ENCODE measurements at places on chromosomes 5 and 9. TPM values are rescaled to one million over a fixed set of nuclear protein-coding genes. Genes with fewer than 3 reads are reported as not detected.

Gene AJM1
- total RNA-seq: 1.4 TPM

Gene TIMD4
- total RNA-seq: not detected

Gene PCDHGB4
- total RNA-seq: 10.1 TPM

Gene GPR21
- 0.60 TPM for total RNA-seq

Gene SSBP2
- 5.7 TPM for total RNA-seq

Gene MRPS30
- 64.5 TPM for total RNA-seq

Gene PALM2AKAP2
- total RNA-seq: 0.22 TPM

Gene ERBIN
- total RNA-seq: 43.8 TPM

Gene TMEM215
- total RNA-seq: not detected

DNA sequence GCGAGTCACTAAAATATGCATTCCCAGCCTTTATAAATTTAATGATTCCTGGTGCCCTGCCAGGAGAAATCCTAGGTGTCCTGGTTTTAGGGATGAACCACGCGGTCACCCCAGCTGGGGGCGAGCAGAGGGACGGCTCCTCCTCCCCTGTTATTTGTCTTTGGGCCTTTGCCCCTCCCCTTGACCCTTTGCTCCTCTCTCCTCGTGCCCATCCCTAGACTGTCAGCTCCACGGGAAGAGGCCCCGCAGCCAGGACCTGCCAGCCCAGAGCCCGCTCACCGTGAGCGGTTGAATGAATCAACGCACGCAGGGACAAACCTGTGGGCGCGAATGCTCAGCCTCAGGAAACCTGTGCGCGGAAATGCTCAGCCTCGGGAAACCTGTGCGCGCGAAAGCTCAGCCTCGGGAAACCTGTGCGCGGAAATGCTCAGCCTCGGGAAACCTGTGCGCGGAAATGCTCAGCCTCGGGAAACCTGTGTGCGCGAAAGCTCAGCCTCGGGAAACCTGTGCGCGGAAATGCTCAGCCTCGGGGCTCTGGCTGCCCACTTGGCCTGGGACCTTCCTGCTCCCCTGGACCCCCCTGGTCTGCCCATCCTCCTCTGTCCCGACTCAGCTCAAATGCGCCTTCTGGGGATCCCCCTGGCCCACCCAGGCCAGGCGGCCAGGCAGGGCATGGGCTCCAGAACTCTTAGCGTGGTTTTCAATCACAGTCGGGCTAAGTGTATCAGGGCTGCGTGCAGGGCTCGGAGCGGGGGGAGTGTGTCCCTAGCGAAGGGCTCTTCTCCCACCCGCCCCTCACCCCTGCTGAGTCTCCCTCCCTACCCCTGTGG is 140.5 kb upstream of the COL5A1 start:
- no peak for DNase-seq

DNA sequence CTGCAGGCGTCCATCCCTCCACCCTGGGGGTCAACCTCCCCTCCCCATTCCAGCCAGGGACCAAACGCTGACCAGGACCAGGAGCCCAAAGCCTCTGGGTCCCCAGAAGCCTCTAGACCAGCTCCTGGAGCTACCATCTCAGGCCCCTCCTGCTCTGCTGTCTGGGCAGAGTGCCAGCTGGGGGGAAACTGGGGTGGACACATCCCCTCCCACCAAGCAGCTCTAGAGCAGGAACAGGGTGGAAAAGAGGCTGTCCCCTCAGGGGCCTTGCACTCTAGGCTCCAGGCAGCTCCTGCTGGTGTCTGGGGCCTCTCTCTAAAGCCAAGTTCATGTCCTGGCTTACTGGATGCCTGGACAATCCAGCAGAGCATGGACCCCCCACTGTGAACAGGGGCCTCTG is 4.4 kb downstream of the SSNA1 start:
- DNase-seq: no peak

DNA sequence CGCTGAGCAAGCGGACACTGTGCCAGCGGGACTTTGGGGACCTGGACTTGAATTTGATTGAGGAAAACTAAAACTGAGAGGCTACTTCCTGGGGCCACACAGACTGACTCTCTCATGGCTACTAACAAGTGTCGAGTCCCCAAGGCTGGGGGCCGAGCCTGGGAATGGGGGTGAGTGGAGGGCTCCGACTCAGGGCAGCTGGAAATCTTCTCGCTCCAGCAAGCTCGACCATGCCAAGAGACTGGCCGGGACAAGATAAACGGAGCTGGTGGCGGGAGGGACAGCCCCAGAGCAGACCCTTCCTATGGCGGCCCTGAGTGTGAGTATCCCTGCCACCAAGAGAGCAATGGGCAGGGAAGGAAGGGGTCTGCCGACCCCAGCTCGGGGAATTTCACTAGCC is 5.6 kb upstream of the KDM3B start:
- DNase-seq: no peak

- DNase-seq: no peak
Measured at GRCh38 chr5:76513476-76513875, 109.7 kb downstream of the F2RL2 start.

GRCh38 chr9:85042981-85043647 is 373.6 kb downstream of the NTRK2 start:
- DNase-seq: no peak

- no peak for DNase-seq
Measured at GRCh38 chr9:17962747-17963146, 383.9 kb downstream of the SH3GL2 start.

DNA sequence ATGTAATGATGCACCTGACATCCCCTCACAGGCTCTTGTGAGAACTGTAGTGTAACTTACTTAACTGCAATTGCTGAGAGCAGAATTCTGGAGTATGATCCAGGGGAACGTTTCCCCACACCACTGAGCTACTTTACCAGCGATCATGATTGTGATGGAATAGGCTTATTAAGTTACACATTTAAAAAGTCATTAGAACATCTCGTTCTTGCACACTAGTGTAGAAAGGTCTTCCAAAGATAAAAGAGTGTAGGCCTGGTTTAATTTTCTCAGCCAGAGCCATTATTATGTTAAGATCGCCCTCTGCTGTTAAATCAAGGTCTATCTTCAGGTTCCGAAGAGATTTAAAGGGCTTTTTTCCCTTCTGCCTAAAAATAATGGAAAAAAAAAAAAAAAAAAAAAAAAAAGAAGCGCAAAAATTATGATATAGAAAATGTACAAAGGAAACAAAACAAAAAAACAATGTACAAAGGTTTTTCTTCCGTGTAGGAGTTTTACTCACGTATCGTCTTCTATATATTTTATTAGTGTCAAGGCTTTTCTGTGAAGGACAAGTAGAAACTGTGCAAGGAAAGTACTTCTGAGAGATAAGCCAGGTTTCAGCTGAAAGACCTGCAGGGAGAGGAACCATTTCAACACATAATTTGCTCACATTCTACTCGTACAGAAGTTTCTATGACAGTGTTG is 18.6 kb upstream of the MOB3B start:
- peak; percentile 38 for DNase-seq

- DNase-seq: no peak
Measured at GRCh38 chr9:69633716-69634115, 38.5 kb downstream of the APBA1 start.

DNA sequence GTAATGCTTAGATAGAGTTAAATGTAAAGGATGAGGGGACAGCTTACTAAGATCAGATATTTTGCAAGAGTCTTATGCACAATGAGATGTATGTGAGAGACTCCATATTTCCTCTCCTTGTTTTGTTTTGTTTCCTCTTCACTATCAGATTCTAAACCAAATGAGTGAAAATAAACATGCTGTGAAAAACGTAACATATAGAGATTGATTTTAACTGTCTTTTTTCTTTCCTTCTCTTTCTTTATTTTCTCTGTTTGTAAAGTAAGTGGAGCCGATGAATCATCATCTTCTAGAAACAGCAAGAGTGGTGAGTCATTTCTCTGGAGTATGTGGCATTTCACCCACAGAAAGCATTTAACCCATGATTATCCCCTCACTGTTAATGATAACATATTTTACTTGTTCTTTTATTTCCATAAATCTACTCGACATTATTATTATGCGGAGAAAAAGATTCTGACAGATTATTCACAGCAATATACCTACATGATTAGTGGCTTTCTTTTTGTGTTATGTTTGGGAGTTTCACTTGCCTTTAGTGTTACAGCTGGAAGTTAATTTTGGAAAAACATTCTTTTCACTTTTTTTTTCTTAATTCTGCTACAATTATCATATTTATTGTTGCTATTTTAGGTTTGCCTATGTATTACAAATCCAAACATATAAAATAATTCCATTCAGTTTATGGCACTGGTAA is 2.1 kb upstream of the ANXA1 start:
- DNase-seq: peak; percentile 86

- no peak for DNase-seq
Measured at GRCh38 chr9:116196806-116197205, 43.2 kb downstream of the PAPPA start.

DNA sequence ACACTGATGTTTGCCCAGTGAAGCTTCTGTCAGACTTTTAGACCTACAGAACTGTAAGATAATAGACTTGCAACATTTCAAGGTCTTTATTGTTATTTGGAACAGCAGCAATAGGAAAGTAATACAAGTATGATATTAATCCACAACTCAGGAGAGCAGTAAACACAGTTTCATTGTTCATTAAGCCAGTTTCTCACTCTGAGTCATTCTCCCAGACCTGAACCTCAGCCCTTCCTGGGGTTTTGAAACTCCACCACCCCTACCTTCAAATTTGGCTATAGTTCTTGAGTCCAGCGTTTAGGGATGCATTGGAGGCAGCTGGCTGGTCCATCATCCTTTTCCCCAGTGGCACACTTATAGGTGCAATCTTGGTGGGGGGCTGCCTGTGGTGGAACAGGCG is 203.2 kb downstream of the RAB3C start:
- no peak for DNase-seq

GRCh38 chr9:33416996-33417395 is 14.6 kb upstream of the AQP7 start:
- DNase-seq: no peak

DNA sequence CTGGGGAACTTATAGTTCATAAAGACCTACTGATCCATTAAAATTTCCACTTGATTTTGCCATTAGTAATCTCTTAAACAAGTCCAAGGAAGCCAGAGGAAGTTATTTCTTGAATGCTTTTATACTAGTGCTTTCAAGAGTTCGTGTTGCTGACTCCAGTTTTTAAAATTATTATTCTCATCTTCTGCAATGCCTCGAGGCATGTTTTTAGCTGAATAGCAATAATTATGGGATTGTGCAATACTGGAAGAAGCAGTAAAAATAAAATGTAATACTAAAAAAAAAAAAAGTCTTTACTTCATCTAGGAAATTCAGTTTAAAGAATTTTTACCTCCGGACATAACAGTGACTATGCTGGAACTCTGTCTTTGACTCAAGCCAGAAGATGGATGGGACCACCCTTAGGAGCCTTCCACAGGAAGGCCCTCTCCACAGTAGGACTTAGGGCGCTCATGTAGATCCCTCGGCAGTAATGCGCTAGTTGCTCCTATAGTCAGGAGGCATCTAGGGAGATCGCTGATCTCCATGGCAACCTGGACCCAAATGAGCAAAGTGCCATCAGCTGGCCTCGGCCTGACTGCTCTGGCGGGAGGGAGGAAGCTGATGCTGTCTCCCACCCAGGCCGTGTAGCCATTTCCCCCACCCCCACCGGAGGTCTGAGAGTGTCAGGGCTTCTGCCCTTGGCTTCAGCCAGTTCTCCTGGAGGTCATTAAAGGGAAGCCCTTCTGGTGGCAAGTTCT is 56.7 kb downstream of the DAPK1 start:
- no peak for DNase-seq

DNA sequence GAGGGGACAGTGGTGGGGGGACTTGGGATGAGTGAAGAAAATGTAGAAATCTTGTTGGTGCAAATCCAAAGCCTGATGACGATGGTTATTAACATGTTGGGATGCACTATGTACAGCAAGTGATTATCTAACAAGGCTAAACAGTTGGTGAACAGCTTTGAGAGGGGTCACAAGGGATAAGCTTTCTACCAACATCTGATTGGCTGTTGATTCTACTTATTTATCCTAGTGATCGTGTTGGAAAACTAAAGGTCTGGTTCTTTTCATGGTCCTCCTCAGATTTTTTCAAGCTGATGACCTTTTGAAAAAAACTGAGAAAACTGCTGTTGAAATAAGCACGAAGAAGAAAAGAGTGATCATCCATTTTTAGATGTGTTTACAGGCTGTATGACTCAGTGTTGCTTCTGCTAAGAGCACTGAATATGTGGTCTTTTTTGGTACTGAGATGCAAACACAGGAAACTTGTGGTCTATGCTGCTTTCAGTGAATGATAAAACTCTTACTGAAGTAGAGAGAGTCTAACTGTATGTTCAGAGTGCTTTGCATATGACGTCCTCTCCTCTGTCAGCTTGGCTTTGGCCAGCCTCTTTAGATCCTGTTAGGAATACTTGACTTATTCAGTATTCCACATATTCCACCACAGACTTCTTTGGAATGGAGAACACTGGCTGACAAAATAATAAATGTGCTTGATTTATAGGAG is 174.8 kb downstream of the SLF1 start:
- DNase-seq: peak; percentile 74

GRCh38 chr5:122749886-122750285 is 25.0 kb upstream of the SNX2 start:
- no peak for DNase-seq

DNA sequence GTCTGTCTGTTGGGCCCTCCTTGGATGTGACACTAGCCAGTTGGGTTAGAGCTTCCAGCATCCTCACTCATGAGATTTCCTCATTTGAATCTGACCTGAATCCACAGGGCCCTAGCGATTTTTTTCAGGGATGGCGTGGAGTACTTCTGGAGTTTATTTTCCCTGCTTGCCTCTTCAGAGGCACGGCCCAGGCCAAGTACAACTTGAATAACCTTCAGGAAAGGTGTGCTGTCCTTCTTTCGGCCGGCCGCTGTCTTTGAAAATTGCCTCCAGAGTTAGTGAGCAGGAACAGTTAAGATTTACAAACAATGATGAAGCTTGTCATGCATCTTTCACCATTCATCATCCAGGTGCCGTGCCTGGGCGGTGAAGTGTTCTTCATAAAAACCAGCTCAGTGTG is 49.5 kb upstream of the DMRT3 start:
- DNase-seq: no peak

DNA sequence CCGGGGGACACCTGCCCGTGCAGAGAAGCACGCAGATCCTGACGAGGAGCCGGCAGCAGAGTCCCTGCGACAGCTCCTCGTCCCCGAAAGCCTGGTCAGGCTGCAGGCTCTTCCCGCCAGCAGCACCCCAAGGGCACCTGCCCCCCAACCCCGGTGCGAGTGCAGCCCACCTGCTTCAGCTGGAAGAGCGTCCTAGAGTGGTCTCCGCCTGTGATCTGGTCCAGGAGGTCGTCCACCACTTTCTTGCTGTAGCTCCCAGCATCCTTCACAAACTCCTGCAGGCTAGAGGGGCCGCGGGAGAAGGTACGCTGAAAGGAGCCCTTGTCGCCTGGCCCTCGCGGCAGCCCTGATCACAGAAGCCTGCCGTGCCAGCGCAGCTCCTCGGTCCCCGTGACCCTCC is 16.7 kb downstream of the BRD9 start:
- no peak for DNase-seq

DNA sequence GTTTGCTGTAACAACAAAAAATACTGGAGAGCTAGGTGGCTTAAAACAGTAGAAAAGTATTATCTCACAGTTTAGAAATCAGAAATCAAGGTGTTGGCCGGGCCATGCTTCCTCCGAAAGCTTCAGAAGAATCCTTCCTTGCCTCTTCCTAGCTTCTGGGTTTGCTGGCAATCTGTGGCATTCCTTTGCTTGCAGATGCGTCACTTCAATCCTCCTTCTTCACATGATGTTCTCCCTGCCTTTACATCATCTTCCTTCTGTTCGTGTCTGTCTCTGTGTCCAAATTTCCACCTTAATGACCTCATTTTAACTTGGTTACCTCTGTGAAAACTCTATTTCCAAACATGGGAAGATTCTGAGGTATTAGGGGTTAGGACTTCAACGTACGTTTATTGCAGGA is 90.4 kb upstream of the CHD1 start:
- no peak for DNase-seq
